HuH-7.5 (cell line): ENCODE measurements at places on chromosomes 2 and 18.

- peak; percentile 10 for DNase-seq
Measured at GRCh38 chr2:44362207-44363015, 664 bp downstream of the CAMKMT start.

DNA sequence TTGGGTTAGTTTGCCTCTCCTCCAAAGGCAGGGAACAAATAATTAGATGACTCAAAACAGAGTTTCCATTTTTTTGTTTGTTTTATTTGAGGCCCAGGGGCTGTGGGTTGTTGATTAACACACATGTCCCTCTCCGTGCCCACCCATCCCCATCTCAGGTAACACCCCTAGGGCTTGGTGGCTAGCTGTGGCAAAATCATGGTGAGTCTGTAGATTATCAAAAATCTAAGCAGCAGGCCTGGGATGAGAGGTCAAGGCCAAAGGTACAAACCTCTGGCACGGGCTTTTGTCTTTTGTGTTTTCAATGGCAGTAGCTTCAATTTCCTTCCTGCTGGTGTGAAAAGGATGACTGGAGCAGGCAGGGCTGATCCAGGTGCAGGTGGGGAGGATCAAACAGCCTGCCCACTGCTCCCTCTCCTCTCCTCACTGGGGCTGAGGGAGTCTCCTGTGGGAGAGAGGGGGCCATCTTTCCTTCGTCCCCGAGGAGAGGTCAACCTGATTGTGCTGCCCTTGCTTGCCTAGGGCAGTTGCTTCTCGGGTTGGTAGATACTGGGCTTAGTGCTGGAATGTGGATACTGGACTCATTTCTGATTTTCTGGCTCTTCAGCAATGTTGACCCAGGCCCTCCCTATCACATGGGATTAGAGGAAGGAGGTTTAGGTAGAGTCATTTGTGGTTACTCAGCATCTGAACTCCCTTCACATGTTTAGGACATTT, 31.9 kb upstream of the EML4 start:
- DNase-seq = no peak

- no peak for DNase-seq
Measured at GRCh38 chr2:126736133-126736874, 80.3 kb downstream of the GYPC start.

DNA sequence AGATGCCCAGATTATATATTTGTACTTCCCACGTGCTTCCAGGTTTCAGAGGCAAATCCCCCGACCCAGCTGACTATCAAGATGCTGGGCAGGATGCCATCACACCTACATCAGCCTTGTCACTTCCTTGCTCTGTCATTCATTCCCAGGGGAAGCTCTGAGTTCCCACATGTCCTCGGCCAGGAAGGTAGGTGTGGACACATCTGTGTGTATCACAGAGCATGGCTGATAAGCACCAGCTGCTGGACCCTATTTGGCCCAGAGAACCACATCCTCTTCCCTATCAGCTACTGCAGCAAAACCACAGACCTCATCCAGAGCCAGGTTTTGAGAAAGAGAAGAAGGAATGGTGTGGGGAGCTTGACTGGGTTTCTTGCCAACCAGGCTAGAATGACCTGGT, 31.9 kb upstream of the ITGA6 start:
- no peak for DNase-seq

DNA sequence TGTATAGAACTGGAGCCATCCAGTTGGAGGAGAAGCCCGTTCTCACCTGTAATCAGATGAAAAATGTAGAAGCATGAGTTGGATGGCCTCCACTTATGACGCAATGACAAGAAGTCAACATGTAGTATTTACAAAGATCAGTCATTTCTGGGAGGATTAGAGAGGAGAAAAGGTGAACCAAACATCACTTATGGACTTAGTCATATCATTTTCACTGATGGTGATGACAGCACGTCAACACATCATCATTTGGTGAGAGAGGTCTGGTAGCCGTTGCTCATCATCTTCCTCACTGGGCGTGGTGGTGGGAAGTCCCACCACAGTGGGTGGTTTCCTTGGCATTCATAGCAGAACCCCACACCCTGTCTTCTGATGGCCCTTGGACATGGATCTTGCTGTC, 264.2 kb upstream of the EPAS1 start:
- DNase-seq = no peak

DNA sequence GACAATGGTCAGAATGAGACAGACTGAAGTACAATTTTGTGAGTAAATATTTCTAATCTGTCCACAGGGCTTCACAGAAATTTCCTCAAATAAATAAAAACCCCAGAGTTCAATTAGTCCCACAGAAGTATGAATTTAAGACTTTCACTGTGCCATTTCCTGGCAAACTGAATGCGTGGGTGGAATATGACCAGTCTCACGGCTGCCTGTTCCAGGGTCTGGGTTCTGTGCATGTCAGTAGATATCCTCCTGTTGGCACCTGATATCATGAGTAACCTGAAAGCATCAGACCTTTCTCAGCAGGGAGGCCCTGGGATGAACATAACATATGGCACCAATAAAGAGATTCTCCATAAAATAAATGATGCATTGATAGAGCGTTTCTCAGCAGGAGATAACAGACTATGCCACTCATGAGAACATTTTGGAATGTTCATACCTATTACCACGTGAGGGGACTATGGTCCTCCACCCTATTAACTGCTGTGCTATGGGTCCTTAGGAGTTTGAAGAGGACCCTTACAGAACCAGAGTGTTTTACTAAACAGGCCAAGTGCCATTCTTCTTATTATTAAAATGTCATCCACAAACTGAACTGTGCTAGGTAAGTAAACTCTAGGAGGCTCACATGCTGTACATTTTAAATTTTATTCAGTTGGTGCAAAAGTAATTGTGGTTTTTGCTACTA, 10.6 kb upstream of the MALL start:
- no peak for DNase-seq

- no peak for DNase-seq
Measured at GRCh38 chr2:75226099-75226498, 26.8 kb upstream of the TACR1 start.

- no peak for DNase-seq
Measured at GRCh38 chr2:135055182-135055786, 3.2 kb downstream of the RAB3GAP1 start.

DNA sequence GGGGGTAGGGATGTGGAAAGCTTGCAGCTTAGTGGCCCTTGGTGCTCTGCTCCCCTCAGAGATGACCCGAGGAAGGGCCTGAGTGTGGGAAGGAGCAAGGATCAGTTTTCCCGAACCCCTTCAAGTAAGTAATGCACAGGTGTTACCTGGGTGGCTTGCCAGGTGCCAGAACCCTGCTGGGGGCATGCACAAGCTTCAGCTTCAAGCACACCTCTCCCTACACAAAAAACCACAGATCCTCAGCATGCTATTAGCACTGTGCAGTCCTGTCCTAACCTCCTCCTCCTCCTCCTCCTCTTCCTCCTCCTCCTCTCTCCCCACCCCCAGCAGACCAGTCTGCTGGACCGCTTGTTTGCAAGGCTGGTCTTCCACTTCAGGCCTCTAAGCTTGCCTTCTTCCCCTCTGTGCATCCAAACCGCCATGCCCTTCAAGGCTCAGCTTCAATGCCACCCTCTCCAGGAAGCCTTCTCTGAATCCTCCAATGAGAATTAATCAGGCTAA, 114.8 kb downstream of the ACAA2 start:
- DNase-seq = no peak

GRCh38 chr2:135096665-135097446, 44.8 kb downstream of the RAB3GAP1 start:
- no peak for DNase-seq

DNA sequence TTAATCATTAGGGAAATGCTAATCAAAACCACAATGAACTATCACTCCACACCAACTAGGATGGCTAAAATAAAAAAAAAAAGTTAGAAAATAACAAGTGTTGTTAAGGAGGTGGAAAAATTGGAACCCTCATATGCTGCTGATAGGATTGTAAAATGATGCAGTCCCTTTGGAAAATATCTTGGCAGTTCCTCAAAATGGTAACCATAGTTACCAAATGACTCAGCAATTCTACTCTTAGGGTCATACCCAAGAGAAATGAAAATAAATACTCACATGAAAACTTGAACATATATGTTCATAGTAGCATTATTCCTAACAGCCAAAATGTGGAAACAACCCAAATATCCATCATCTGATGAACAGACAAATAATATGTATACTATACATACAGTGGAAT, 15.7 kb upstream of the ACVR2A start:
- DNase-seq = no peak

- DNase-seq = no peak
Measured at GRCh38 chr2:69036926-69037325, 23.9 kb downstream of the ANTXR1 start.

DNA sequence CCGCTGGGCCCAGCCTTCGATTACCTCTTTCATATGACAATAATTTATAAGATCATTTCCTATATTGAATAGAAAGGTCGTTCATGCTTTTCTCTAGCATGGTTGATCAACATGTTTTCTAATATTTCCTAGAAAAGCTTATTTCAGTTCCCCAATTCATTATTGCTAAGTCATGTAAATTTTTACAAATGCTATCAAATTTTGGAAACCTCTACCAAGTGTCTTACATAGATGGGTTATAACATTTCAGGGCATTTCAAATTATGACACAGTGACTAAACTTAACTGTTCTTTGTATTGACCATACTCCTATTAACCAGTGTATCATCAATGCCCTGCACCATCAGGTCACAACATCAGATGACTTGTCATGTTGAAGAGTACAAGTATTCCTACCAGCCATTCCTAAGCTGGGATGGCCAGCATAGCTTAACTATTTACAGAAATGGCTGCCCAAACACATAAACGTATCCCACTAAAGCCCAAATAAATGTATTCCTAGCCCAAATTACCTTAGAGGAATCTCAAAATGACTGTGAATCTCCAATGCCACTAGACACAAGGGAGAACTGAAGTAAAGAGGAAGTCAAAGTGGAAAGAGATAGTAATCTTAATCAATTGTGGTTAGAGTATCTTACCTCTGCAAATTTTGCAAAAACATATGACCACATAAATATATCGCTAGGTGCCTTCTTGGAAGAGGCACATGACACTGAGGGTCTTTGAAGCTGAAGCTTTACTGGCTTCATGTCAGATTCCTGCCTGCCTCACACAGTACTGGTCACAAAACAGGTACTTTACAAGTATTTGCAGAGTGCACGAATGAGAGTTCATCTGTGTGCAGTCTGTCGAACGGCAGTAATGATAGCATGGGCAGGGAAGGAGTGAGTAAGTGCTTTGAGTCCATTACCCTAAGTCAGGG, 87.3 kb upstream of the TLK1 start:
- no peak for DNase-seq

DNA sequence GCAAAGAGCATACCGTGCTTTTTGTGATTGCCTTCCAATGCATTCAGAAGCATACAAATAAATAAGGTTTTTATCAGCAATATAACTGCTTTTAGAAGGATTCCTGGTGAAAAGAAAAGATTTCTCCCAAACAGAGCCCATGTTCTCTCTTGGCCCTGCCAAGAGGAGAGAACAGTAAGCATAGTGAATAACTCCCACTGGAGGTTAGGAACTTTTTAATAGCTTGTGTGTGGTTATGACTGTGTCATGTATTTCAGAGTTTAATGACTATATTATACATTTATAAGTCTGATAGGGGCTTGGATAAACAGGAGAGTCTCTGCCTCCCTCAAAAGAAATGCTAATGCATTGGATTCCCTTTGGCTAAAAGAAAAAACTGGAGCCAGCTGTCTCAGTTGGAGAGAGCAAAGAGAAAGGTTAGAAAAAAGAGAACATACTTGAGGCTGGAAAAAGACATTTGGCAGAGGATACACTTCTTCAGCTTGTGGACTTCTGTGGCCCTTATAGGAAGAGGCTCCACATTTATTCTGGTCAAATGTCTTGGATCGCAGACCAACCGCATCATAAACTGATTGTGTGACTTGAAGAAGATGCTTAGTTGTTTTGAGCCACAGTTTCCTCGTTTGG, 63.0 kb upstream of the SPRED2 start:
- DNase-seq = no peak

- no peak for DNase-seq
Measured at GRCh38 chr2:28929581-28929980, 35.1 kb downstream of the WDR43 start.

DNA sequence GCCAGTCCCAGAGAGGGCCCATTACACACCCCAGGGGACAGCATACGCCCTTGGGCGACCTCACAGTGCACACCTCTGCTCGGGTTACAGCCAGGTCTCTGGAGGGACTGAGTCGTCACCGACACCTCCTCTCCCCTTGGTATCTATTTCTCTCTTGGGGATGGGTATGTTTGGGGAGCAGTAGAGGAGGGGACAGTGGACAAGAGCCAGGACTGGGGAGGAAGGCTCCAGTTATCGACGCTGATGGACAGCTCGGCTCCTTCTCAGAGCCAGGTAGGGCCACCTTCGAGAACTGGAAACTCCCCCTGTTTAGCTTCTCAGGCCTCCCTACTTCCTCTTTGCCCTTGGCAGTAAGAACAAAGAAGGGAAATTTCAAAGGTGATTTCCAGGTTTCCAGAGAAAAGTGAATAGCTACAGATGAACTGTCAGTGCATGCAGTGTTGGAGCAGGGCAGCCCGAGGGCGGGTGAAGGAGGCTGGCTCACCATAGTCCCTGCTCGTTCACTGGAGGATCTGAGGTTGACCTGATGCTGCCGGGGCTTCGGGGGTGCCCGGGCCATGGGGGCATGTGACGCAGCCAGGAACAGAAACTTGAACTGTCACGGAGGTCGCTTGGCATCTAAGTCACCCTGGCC, 4.4 kb upstream of the SEMA4C start:
- no peak for DNase-seq

- no peak for DNase-seq
Measured at GRCh38 chr2:190529486-190530247, 4.9 kb downstream of the NEMP2 start.

DNA sequence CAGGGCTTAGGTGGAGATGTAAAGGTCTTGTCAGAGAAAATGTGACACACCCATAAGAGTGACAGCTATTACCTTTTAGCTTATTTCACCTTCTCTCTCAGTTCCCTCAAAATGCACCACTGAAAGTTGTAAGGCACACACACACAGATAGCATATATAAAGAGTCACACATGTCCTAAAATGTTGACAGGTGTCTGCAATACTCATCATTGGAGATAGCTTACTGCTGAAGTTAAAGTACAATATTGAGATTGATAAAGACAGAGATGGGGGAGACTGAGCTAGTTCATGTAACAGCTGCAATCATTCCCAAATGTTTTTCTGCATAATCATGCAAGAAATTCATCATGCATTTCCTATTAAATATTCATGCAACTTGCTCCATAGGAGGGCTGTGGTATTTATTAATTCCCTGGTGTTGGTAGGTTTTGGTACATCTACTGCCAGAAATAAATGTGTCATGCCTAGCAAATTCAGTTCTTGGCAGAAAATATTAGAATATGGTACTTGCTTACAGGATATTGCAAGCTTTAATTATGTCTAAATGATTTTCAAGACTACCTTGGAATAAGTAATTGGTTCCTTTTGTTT, 118.8 kb upstream of the RBMS1 start:
- DNase-seq = no peak

DNA sequence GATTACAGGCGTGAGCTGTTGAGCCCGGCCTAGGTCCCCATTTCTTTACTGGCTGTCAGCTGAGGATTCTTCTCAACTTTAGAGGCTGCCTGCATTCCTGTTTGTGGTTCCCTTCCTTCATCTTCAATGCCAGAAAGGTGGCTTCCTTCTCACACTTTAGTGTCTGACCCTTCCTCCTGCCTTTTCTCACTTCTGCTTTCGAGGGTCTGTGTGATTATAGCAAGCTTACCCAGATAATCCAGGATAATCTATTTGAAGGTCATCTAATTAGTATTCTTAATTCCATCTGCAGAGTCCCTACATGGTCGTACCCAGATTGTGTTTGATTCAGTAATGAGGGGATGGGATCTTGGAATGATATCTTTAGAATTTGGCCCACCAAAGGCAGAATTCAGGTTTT, 157.4 kb downstream of the TANC1 start:
- DNase-seq = no peak

- DNase-seq = no peak
Measured at GRCh38 chr2:100252811-100253698, 69.2 kb downstream of the LONRF2 start.
